ENCODE measurements at places on chromosomes 5 and 9.

DNA sequence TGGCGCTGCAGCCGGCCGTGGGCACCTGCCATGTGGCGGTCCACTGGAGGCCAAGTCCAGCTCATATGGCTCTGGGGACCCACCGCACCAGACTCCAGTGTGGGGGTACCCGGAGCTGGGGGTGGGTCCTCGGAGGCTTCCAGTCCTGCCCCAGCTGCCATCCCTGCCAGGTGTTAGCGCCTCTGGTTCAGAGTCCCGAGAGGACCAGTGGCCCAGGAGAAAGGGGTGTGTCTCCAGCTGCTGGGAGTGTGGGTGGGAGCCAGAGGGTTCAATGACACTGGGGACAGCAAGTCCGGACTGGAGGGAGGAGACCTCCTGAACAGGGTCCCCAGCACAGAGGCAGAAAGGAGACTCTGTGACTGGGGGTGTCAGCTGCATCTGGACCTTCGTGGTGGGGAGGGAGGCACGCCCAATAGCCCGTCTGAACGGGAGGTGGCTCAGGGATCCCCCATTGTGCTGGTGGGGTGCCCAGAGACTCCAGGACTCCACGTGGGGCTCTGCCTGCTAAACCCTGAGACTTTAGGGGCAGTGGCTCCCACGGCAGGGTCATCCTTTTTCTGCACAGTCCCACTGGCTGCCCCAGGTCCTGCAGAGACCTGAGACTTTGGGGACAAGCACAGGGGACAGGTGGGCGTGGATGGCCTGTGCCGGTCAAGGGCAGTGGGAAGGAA, 2.4 kb upstream of the AHRR start:
- DNase-seq = no peak

- no peak for DNase-seq
Measured at GRCh38 chr9:101625876-101626275, 31.1 kb upstream of the PPP3R2 start.

DNA sequence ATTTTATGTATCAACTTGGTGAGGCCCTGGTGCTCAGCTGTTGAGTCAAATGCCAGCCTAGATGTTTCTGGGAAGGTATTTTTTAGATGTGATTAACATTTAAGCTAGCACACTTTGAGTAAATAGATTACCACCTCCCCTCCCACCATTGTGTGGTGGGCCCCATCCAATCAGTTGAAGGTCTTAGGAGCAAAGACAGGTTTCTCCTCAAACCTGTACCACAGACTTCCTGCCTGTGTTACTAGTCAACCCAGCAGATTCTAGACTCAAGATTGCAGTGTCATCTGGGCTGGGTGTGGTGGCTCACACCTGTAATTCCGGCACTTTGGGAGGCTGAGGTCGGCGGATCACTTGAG, 33.8 kb downstream of the MRPL36 start:
- no peak for DNase-seq

- no peak for DNase-seq
Measured at GRCh38 chr5:166370928-166371690, 1920.3 kb upstream of the WWC1 start.

- no peak for DNase-seq
Measured at GRCh38 chr9:20477940-20478620, 144.2 kb downstream of the MLLT3 start.

- no peak for DNase-seq
Measured at GRCh38 chr5:58255970-58256369, 203.9 kb downstream of the PLK2 start.

DNA sequence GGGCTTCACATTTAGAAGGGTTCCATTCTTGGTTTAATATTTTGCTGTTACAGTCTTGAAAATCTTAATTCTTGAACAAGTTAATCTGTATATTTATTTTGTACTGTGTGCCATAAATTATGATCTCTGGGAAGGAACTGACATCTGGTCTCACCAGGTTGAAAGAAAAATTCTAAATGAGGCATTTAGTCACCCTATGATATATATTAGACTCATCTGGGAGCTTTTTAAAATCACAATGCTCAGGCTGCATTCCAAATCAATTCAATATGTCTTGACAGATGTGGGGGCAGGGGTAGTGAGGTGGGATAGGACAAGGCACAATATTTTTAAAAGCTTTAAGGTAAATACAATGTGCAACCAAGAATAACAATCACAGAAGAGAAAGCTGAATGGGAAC, 569.2 kb downstream of the PRR16 start:
- DNase-seq = no peak

- DNase-seq = no peak
Measured at GRCh38 chr5:129766798-129767197, 18.9 kb downstream of the MINAR2 start.

- no peak for DNase-seq
Measured at GRCh38 chr5:87268970-87269377, 1.3 kb downstream of the RASA1 start.

DNA sequence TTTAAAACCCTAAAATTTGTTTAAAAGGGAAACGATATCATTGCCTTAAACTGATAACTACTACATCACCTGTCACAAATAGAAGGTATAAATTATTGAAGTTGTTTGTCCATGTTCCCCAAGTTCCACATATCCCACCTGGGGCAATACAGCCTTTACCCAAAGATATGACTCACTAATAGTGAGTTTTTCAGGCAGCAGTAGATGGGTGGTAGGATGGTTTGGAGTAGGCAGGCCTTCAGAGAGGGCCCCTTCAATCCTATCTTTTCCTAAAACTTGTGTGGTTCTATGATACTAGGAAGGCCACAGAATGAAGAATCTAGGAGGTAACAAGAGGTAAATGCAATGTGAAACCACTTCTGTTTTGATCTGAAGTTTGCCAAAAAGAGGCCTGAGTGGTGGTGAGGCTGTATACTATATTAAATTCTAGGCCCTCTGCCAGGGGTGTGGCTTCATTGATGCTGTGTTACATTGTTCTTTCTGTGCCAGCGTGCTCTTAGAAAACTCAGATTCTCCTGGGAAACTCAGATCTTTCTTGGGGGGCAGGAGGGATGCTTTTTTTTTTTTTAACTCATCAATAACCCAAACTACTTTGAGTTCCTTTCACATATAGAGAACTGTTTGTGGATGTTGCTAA, 7.2 kb downstream of the CYSTM1 start:
- DNase-seq = no peak

GRCh38 chr9:127123064-127123890, 842 bp upstream of the ANGPTL2 start:
- no peak for DNase-seq

GRCh38 chr5:42982107-42982622, 58.0 kb downstream of the ANXA2R start:
- no peak for DNase-seq

- no peak for DNase-seq
Measured at GRCh38 chr9:128049843-128050242, 17.3 kb downstream of the NAIF1 start.

DNA sequence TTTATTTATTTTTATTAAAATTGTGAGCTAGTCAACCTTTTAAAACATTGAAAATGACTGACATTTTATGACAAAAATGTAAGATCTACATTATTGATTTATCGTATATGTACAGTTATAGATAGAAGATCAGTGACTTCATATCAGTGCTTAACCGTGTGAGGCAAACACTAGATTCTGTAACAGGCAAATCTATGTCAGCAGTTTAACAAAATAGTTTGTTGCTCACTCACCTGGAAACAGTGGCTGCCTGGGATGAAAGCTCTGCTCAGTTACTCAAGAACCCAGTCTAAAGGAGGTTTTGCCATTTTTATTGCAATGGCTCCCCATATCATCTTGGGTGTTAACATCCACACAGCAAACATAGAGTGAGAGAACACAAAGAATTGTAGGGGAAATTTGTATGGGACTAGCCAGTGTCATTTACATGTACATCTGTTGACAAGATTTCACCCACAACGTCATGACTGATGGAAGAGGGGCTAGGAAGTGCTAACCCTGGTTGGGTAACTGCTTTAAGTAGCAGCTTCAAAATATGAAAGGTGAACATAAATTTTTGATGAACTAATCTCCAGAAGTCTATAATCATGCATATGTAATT, 49.0 kb downstream of the SGCD start:
- DNase-seq = no peak

DNA sequence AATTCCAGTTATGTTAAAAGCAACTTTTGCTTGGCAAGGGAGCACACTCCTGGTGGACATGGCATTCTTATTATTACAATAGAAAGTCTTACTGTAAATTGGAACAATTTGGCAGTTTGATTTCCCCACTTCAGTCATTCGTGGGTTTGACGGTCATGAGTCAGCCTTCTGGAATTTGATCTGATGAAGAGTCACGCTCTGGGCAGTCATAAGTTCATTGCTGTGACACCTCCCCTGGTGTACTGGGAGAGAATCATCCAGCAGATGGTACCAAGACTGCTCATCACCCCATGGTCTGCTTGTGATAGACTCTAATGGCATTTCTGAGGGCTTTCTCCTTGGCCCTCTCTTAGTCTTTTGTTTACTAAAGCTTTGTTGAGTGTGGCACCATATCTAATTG, 53.8 kb downstream of the GLRA1 start:
- DNase-seq = no peak

DNA sequence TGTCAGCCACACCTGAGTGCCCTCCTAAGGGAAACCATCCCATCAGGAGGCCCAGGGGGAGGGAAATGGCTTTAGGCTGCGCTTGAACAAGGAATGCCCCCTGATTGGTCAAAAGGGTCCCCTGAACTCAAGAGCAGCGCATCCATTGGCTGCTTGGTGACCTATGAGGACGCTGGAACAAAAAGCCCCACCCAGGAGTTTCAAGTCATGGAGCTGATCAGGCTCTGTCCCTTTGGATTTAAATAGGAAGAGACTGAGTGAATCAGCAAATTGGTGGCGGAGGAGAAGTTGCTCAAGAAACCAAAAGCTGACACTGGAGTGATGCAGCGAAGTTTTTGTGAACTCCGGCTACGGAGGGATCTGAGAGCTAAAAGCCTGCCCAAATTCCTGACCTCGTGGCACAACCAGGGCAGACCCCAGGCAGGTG, 66.7 kb downstream of the SMIM23 start:
- DNase-seq = no peak

DNA sequence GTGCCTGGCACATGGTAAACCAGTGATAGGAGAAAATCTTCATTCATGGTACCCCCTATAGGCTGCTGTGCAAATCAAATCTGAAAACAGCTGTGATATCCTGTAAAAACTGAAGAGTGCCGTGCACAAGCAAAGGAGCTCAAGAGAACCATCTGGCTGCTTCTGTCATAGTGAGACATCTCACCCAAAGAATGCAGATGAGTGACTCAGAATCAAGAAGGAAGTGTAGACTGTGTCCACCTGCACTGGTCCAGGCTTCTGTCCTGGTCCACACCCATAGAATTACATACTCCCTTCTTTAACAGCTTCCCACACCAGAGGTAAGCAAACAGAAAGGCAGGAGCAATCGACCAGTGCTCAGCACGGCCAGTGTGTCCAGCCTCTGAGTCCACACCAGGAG, 195.9 kb downstream of the ASTN2 start:
- no peak for DNase-seq

- DNase-seq = no peak
Measured at GRCh38 chr5:140146523-140146842, 20.7 kb downstream of the IGIP start.
